ENCODE measurements at places on chromosomes 16 and 17. TPM values are rescaled to one million over a fixed set of nuclear protein-coding genes. Genes with fewer than 3 reads are reported as not detected.

MOSMO gene
- total RNA-seq, result 13.4 TPM

HS3ST6 gene
- total RNA-seq, result not detected

SEPTIN1 gene
- not detected for total RNA-seq

KRT28 gene
- not detected for total RNA-seq

DHRS7C gene
- total RNA-seq, result not detected

DNAAF8 gene
- total RNA-seq, result 0.91 TPM

ATP2A3 gene
- 3.3 TPM for total RNA-seq

METTL9 gene
- 131 TPM for total RNA-seq

SPEM2 gene
- total RNA-seq, result not detected

TP53TG3F gene
- total RNA-seq, result not detected

All from myocyte (in vitro differentiated cells).